ENCODE measurements at places on chromosomes 12 and 14.
A peak's percentile ranks its signal among the peaks of the same experiment; 100 is the strongest.

GRCh38 chr12:70831543-70831942 is 89.0 kb downstream of the PTPRR start:
- DNase-seq = no peak

GRCh38 chr12:92973614-92974013 is 44.5 kb upstream of the EEA1 start:
- peak; percentile 58 for DNase-seq

DNA sequence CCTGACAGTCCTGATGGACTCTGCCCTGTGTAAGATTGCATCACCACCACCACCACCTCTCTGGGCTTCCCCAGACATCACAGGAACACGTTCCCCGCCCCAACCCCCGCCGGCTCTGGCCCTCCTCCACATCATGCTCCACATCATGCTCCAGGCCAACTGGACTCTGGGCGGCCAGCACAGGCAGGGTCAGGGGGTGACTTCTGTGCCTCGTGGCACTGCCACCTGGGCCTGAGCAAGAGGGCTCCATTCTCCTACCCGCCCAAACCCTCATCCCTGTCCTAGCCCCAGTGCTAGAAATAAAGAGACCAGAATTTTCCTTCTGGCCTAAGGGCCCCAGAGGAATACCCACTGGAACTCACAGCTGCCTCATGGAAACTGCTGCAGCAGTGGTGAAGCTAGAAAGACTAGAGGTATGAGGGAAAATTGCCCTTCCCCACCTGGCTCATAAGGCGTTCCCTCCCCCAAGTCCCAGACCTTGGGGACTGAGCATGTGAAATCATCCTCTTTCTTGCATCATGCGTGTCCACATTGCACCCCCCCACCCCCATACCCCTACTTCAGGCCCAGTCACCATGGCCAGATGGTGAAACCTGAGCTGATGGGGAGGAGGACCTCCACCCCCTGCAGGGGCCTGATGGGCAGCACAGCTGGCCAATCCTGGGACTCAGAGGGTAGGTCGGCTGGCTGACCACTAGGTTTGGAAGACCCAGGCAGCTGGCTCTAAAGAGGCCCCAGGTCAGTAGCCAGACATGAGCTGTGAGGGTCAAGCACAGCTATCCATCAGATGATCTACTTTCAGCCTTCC is at the start of gene INHBE:
TSS of gene INHBE (plus strand) at position 742 of the 808 bp plus-strand sequence. CDS start 230 bp downstream, outside the sequence.
- DNase-seq = no peak

DNA sequence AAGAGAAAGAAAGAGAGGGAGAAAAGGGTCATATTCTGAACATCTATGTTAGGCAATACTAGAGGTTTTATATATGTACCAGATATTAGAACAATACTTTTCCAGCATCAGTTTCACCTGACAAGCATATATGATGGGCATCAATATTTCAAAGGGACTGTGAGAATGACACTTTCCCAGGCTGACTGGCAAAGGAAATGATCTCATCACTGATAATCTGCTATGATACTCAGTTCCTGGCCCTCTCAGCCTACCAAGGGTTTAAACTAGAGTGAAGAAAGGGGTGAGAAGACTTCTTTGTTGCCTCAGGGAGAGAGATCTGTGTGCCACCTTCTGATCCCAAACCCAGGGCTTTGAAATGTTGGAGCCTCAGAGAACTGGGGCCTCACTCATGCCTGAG is 183.5 kb downstream of the TTC8 start:
- DNase-seq = no peak

DNA sequence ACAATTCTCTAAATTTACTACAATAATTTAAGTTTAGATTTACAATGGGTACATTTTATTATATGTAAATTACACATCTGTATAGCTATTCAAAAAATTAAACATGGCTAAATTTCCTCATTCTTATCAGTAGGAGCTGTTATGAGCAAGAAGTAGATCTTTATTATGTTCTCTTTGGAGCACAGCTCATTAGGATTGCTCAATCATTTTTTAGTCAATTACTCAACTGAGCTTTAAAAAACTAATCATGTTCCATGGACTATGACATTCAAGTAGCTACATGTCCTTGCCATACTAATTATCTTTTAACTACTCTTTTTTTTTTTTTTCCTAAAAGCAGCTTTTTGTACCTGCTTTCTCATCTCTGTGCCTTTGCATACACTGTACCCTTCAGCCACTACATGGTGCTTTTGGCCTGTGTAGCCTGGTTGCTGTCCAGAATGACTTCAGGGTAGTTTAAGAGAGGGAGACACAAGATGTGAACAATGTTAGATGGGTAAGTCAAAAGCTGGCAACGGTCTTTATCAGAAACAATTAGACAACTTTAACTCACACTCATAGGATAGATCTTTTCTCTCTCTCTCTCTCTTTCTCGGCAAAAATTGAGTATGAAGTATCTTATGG is 69.0 kb downstream of the SSPN start:
- DNase-seq = no peak

- DNase-seq = no peak
Measured at GRCh38 chr12:3757261-3757660, 4.4 kb upstream of the CRACR2A start.

GRCh38 chr12:97375310-97375709 is 87.3 kb upstream of the RMST start:
- no peak for DNase-seq

- DNase-seq = no peak
Measured at GRCh38 chr14:88616697-88617096, 53.9 kb downstream of the ZC3H14 start.

GRCh38 chr14:74698465-74698864 is 14.4 kb downstream of the AREL1 start:
- DNase-seq = no peak

DNA sequence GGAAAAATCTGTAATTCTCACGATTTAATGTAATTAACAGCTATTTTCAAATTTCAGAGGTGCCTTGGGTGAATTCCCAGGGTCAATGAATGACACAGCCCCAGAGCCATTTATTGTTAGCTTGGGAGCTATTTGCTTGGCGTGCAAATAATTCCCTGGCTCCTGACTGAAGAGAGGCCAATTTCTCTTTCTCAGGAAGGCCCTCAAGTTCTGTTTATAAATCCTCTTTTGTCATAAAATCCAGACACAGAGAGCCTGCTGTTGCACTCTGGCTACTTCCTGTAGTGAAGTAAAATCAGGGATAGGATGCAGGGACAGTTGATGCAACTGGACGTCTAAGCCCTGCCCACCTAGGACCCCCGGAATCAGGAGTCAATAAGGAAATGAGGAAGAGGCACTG is 154.3 kb downstream of the TMX1 start:
- DNase-seq = peak; percentile 89

DNA sequence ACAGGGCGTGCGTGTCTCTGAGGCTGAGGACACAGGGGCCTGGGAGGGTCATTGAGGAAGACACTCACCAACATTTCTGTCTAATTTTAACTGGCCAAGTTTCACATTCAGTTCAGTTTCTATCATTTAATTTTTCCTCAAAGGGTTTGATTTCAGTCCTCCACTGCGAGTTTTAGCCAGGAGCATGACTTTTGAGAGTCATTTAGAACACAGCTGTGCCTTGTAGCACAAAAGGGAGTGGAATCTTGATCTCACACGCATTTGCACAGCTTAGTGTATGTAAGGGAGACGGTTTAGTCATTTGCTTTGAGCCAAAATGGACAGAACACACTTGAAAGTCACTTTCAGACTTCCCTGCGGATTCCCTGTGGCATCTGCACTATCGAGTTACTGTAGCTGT is 1090.8 kb downstream of the BCL11B start:
- no peak for DNase-seq

GRCh38 chr14:69879175-69880043 is at the start of gene SMOC1:
SMOC1 (plus strand) TSS chr14:69879416; CDS start chr14:69879679, 263 bp downstream.
- no peak for DNase-seq

DNA sequence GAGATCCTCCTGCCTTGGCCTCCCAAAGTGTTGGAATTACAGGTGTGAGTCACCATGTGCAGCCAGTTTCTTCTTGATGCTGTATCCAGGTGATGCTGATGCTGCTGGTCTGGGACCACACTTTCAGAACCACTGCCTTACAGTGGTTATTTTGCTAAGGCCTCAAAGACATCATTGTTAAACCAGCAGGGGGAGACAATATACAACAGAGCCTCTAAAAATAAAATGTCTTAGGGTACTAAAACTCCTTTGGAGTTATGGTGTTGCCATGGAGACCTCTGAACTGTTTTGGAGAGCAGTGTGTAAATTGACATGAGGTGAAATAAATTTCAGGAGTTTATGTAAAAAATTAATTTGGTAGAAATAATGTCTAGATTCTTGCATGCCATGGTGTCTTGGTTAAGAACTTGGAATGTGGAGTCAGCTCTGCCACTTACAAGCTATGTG is 1.1 kb upstream of the ARG2 start:
- peak; percentile 61 for DNase-seq

DNA sequence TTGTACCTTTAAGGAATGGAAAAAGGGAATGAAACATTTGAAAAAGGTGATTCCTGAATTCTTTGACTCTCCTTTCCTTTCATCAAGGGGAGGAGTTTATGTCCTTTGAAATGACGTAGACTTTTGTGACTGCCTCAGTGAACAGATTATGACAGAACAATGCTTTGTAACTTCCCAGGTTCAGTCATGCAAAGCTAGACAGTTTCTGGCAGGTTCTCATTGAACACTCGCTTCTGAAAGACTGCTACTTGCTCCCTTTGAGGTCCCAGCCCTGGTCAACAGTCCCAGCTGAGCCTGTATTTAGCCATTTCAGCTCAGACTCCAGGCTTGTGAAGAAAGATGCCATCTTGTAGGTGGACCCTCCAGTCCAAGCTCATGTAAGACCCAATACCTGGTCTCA is 1178.9 kb downstream of the BCL11B start:
- no peak for DNase-seq

GRCh38 chr12:56591961-56592360 is 38.2 kb downstream of the BAZ2A start:
- peak; percentile 41 for DNase-seq

GRCh38 chr14:76101391-76102379 is 50.0 kb upstream of the GPATCH2L start:
- no peak for DNase-seq

DNA sequence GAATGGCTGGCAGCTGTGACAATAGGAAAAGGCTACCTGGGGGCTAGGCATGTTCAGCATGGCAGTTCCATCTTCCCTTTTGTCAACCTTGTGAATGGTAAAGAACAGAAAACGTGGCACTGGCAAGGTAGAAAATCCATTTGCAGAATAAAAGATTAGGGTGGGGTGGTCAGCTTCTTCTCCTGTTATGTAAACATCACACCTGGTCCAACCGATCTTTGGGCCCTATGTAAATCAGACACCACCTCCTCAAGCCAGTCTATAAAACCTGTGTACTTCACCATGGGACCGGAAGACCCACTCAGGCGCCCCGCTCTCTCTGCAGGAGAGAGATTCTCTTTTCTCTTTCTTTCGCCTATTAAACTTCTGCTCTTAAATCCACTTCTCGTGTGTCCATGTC is 19.6 kb upstream of the TMEM30B start:
- no peak for DNase-seq

DNA sequence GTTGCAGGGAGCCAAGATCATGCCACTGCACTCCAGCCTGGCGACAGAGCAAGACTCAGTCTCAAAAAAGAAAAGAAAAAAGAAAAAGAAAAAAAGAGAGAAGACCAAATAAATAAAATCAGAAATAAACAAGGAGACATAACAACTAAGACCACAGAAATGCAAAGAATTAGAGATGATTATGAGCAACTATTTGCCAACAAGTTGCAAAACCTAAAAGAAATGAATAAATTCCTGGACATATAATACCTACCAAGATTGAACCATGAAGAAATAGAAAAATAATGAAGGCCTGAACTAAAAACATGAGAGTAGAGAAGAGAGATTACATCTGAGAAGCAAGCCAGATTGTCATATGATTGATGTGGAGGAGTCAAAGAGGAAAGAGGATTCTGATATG is 17.6 kb upstream of the EPS8 start:
- no peak for DNase-seq

DNA sequence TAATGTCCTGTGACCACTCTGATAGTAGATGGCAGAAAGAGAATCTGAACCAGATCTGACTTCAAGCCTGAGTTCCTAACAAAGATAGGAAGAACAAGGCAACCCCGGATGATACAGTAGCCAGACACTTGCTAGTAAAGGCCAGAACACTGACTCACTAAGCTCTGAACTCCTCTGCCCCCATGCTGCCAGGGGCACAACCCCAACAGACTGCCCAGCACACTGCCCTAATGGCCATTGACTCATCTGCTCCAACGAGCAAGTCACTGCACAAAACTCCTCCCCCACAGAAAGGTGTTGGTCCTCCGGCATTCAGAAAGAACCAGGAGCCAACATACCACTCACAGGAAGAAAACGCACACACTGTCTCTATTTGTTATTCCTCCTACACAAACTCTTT is 179.6 kb upstream of the NUDT4 start:
- DNase-seq = peak; percentile 73

- no peak for DNase-seq
Measured at GRCh38 chr12:90280564-90281058, 572.0 kb upstream of the ATP2B1 start.

- no peak for DNase-seq
Measured at GRCh38 chr14:26872515-26873361, 274.9 kb upstream of the NOVA1 start.

DNA sequence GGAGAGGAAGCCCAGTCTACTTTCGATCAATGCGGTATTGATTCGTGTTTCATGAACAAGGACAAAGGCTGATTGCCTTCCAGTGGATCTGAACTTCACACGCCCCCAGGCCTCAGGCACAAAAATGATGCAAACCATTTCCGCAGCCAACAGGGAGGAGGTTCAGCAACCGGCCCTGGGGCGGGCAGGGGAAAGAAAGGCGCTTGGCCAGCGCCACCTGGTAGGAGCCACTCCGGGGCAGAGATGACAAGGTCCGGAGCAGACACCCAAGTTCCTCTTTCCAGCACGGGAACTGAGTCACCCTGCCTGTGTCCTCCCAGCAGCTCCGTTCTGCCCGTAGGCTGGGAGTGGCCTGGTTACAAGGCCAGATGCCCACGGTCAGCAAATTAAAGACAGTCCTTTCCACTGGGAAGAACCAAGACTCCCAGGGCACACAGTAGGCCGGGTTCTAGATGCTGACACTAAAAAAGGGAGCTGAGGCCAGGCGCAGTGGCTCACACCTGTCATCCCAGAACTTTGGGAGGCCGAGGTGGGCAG is 136.3 kb downstream of the SCARB1 start:
- no peak for DNase-seq

DNA sequence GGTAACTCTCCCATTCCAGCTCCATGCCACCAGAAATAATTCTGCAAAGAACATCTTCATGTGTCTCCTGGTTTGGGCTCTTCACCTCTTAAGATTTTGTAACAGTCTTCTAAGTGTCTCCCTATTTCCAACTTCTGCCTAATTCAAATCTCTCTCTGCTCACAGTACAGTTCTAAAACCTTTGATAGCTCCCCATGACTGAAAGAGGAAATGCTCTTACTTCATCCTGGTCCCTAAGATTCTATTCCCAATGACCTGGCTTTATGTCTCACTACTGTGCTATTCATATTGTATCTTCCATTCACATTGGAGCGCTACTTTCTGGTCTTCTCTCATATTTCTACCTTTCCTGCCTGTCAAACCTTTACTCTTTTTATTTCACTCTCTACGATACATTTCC is 1.6 kb downstream of the AMN1 start:
- DNase-seq = no peak

DNA sequence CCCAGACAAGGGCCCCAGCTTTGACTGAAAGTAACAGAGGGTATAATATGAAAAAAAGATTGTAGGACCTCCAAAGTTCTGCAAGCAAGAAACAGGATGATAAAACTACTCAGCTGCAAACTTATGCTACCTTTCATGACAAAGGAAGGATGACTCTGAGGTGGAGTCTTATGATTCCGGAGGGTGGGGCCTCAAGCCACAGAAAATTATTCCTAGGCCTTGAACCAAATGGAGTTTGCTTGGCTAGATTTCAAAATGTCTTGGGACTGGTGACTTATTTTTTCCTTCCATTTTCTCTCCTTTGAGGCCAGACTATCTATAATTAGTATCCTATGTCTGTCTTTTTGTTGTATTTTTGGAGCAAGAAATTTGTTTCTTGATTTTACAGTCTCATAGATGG is 336.4 kb downstream of the LRIG3 start:
- no peak for DNase-seq
